AG08396 (cell line): ENCODE measurements at places on chromosomes 6 and 20.

- DNase-seq, result peak; percentile 58
Observed at GRCh38 chr6:10411971-10412460, 2.9 kb downstream of the TFAP2A start.

GRCh38 chr6:116847227-116847626 is 18.3 kb upstream of the GPRC6A start:
- peak; percentile 21 for DNase-seq

- DNase-seq, result no peak
Observed at GRCh38 chr20:31956556-31957526, 5.0 kb upstream of the PDRG1 start.

- DNase-seq, result no peak
Observed at GRCh38 chr6:40440053-40440452, 147.1 kb downstream of the LRFN2 start.

DNA sequence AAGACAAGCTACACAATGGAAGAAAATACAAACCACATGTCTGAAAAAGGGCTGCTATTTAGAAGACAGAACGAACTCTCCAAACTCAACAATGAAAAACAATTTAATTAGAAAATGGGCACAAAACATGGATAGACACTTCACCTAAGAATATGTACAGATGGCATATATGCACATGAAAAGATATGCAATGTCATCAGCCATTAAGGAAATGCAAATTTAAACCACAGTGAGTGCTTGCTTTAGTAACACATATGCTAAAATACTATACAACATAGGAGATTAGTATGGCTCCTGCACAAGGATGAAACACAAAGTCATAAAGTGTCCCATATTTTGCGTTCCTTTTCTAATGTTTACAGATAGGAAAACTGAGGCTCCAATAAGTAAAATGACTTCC is 60.4 kb upstream of the FAM83B start:
- no peak for DNase-seq

DNA sequence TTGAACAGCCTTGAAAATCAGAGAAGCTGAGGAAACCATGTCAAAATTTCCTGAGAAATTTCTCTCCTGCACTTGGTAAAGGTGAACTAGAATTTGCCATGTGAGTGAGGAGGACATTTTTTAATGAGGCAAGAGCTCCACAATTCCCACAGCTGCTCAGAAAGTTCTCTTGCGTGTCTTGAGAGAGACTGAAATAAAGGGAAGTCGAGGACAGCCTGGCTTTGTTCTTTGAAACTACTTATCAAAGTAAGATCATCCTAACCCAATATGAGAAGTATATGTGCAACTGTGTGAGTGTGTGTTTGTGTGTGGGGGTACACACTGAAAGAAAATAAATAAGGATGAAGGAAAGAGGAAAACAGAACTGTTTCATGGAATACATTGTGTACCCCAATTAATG is 163.4 kb downstream of the SLC24A3 start:
- no peak for DNase-seq
